CD4-positive, alpha-beta T cell treated with Interleukin-17A for 1 hour (primary cell): ENCODE measurements at places on chromosomes 11 and 22.

- DNase-seq: no peak
Observed at GRCh38 chr11:62108971-62109404, 14.8 kb upstream of the INCENP start.

GRCh38 chr11:59560290-59560701, 49.0 kb downstream of the OR4D9 start:
- peak; percentile 86 for DNase-seq

- DNase-seq: no peak
Observed at GRCh38 chr11:1482581-1483444, 3.8 kb downstream of the MOB2 start.

DNA sequence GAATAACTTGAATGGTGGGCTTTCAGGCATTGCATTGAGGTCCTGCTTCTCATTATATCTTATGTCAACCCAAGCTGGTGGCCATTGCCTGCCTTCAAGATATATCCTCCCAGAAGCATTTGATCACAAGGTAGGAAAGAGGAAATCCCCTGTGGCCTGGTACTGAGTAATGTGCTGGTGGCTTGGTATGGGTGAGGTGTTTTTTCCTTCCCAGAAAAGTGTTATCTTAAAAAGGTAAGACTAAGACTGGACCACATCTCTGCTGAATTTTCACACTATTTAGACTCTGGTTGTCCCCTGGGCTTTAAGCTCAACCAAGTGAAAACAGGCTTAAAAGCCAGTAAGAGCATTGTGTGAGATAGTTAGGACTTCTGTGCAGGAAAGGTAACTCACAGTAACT, 3.7 kb downstream of the INSC start:
- no peak for DNase-seq

DNA sequence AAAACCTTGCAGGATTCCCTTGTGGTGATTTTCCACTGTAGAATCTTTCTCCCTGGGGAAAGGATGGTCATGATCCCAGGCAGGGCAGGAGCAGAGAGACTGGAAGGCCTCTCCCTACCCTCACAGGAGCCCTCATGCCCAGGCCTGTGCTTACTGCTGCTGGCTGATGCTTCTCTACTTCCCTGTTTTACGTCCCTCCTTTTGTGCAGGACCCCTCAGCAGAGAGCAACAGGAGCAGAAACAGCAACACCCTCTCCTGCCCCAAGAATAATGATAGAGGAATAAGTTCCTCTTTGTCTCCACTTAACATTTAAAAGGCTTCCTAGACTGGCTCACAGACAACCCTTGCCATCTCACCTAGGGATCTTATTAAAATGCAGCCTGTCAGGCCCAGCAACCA, 3.6 kb downstream of the ISX start:
- DNase-seq: no peak

DNA sequence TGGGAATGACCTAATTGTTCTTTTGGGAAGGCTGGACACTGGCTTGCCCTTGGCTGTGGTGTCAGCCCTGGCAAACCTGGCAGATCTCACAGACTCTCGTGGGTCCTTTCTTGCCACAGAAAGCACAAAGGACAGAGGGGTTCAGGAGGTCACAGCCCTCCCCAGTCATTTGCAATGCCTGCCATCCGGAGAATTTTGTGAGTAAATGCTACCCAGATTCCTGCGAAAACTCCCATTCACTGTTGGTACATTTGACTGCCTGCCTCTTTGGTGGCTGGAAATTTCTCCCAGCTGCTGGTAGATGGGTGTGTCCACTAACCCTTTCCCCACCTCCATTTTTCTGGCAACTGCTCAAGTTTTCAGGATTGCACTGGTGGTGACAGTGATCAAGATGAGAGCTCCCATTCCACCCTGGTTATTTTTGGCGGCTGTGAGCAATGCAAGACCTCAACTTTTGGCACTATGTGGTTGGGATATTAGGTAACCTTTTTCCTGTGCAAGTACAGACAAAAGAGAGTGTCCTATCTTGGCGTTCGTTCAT, 155.7 kb downstream of the NAV2 start:
- DNase-seq: no peak

DNA sequence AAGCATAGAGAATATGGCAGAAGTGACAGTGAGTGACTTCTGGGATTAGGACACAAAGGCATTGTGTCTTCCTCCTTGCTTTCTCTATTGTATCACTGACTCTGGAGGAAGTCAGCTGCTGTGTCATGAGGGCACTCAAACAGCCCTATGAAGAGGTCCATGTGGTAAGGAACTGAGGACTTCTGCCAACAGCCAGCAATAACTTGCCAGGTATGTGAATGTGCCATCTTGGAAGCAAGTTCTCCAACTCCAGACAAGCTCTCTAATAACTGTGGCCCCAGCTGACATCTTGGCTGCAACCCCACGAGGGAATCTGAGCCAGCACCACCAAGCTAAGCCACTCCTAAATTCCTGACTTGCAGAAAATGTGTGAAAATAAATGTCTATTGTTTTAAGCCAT, 83.6 kb upstream of the ZBED5 start:
- DNase-seq: no peak

DNA sequence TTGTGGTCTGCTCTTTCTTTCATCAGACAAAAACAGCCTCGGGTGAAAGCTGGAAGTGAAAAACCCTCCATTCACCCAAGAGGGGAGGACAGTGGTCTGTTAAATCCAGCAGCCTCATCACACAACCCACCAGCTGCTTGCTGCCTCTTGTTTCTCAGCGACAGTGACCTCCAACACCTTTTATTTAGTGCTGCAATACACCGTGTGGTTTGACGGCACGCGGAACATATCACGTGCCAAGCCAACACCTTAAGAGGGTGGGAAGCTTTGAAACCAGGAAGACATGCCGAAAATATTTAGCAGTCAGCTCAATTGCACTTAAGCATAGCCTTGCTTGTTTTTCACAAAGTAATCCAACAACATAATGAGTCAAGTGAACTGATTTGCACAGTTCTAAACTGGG, 39.8 kb upstream of the POGLUT3 start:
- DNase-seq: peak; percentile 11

DNA sequence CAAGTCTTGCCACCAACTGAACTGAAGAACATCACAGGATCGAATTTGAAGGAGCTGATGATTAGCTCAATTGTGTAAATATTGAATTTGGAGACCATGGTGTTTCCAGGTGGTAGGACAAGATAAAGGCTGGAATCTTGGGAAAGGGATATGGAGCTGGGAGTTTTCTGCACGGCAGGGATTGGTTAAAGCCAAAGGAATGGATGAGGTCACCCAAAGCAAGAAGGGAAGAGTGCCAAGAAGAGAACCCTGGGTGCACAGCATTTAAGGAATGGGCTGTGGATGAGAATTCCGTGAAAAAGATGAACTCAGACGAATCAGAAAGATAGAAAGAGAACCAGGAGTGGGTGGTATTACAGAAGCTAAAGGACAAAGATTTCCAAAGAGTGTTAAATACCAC, 29.4 kb upstream of the RRAS2 start:
- DNase-seq: no peak

- no peak for DNase-seq
Observed at GRCh38 chr22:32880893-32881596, 79.5 kb downstream of the TIMP3 start.

- DNase-seq: no peak
Observed at GRCh38 chr11:86458294-86459001, 83.8 kb downstream of the CCDC81 start.

DNA sequence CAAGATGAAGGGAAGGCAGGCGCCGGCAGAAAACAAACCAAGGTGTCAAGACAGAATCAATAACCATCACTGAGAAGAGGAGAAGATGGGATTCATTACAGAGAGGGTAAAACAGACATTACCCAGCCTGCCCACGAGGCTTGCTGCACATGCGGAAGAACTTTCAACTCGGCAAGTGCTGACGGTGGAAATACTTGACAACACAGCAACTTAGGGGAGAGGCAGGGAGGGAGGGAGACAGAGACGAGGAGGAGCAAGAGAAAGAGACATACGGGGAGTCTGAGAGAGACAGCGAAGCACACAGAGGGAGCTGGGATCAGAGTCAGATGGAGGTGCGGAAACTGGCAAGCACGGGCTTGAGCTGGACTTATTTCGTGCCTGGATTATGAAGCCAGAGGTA, 129.3 kb upstream of the NECTIN1 start:
- no peak for DNase-seq

- DNase-seq: no peak
Observed at GRCh38 chr11:14423633-14424032, 64.7 kb upstream of the RRAS2 start.

DNA sequence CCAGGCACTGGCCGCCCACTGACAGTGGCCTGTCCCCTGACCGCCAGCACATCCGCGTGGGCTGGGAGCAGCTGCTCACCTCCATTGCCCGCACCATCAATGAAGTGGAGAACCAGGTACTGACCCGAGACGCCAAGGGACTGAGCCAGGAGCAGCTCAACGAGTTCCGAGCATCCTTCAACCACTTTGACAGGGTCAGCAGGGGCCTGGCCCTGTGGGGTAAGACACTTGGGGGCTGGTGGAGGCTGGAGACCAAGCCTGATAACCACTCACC, 6.5 kb downstream of the CTSF start:
- DNase-seq: no peak
